ENCODE measurements at places on chromosomes 12 and 14.

DNA sequence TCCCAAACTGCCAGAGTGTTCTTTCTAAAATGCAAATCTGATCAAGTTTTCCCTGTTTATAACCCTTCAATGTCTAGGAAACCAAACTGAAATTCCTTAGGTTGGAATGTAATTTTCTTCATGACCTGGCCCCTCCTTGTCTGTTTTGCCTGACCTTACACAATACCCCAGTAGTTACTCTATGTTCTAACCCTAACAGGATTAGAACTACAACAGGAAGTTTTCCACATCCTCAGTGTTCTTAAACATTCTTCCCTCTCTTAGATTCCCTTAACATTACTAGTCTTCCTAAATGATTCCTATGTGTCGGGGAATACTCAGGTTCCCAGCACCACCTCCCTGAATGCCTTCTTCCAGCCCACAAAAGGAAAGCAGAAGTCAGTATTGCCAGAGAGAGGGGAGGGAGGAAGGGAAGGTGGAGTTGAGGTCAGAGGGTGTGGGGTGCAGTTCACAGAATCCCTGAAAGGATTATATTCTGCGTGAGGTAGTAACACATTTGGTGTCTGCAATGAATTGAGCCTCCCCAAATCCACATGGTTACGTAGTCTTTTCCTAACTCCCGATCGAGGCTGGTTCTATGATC lies 72.6 kb downstream of the BBS10 start:
- DNase-seq, result no peak

DNA sequence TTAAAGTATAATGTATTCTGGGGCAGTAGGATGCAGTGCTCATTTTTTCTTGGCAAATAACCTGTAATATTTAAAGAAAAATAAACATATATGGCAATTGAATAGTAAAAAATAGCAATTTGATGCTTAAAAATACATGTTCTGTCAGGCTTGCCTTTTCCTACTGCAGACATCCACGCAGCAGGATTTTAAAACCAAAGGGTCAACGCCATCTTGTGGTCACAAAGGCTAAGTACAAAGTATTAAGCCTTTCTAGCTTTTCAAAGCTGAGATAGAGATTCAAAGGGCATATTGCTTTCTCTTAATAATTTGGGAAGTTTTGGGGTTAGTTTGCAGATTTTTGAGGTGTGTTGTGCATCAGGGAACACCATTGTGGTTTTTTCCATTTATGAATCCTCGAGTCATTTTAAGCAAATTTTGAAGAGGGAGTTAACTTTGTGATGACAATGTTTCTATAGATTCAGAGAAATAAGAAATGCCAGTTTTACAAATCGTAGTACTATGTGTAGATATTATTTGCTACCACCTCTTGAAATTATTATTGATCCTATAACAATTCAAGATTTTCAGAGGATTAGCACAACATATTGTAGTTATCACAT lies 4.7 kb upstream of the CCER1 start:
- DNase-seq, result no peak

- DNase-seq, result no peak
These were observed 1.4 kb upstream of the RAB5B start for GRCh38 chr12:55972456-55972855.

DNA sequence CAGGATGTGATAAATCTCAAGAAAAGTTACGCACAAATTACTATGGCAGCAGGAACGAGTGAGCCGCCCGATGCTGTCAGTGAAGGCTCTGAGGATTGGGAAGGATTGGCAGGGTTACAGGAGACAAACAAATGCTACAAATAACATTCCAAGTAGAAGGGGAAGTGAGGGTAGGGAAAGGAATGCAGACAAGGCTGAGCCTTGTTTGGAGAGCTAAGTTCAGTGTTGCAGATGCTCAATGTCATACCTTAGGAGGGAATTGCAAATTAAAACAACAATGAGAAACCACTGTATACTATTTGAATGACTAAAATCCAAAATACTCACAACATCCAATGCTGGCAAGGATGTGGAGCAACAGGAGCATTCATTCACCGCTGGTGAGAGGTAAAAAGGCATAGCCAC lies 1.3 kb downstream of the CLEC9A start:
- DNase-seq, result no peak

DNA sequence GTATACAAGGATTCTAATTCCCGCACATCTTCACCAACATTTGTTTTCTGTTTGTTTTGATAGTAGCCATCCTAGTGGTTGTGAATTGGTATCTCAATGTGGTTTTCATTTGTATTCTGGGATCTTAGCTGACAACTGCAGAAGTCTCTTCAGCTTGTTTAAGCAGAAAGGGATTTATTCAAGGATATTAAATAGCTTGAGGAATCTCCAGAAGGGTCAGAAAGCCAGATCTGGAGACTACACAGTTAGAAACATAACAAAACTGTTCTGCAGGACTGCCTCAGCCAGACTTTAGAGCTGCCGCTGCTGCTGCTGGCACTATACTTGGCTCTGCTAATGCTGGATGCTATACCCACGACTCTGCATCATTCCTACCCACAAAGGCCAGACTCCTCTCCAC lies 13.4 kb upstream of the CDKL1 start:
- no peak for DNase-seq

- DNase-seq, result no peak
These were observed 25.0 kb upstream of the NR1H4 start for GRCh38 chr12:100448656-100449055.

GRCh38 chr12:101166866-101167265 lies 43.2 kb downstream of the SLC5A8 start:
- no peak for DNase-seq

DNA sequence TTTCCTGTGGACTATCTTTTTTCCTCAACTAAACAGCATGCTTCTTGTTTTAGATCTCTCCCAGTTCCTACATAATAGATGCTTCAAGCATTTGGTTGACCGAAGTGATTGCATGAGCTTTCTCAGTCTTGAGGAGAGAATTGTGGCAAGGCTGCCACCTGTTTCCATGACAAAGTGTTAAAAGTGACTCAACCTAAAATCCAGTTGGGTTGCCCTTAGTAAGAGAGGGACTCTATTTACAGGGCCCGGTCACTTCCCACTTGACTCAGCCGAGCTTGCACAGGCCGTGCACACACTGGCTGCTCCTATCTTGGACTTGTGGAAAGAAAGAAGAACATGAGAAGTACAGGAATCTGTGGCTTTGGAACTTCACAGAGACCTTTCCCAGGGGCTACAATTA lies 2.1 kb upstream of the B4GALNT3 start:
- no peak for DNase-seq

DNA sequence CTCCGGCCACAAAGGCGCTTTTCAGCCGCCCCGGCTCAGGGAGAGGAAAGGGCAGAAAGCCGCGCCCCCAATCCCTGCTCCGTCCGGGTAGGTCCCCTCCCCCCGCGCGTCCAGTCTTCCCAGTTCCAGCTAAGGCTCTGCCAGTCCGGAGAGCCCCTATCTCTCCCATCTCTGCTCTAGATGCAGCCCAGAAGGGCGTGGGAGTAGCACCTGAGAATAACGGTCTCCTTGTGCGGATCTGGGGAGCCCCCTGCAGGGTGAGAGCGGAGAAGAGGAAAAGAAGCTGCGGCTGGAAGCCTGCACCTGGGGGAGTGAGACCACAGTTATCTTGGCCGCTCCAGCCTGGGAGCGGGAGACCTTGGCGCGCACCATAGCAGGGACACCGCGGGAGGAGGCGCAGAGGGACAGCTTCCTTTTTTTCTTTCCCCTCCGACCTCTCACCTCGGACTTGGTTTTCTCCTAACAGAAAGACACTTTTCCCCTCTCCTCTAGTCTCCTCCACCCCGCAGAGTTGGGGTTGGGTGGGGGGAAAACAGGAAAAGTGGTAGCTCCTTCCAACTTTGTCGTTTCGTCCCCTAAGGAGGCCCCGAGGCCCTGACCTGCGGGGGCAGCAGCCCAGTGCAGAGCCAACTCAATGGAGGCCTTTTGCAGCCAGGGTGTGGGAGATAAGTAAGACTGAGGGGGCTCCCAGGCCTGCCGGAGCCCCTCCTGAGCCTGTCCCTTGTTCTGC lies 2.4 kb downstream of the DHH start:
- peak; percentile 65 for DNase-seq

DNA sequence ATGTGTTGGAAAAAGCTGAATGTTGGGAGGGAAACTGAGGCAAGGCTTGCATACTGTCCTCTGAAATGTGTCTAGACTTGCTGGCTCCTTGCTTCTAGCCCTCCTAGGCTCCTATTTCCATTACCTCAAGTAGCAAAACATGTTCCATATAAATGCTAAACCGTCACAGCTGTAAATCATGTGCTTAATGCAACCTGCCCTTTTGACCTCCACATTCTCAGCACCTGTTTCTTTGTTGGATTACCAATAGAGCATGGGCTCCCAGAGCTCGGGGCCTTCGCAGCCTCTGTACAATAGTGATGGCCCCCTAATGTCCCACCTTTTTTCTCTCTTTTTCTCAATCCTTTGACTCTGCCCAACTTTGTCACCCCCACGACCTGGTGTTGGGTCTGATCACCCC lies 23.3 kb downstream of the RERGL start:
- DNase-seq, result no peak

DNA sequence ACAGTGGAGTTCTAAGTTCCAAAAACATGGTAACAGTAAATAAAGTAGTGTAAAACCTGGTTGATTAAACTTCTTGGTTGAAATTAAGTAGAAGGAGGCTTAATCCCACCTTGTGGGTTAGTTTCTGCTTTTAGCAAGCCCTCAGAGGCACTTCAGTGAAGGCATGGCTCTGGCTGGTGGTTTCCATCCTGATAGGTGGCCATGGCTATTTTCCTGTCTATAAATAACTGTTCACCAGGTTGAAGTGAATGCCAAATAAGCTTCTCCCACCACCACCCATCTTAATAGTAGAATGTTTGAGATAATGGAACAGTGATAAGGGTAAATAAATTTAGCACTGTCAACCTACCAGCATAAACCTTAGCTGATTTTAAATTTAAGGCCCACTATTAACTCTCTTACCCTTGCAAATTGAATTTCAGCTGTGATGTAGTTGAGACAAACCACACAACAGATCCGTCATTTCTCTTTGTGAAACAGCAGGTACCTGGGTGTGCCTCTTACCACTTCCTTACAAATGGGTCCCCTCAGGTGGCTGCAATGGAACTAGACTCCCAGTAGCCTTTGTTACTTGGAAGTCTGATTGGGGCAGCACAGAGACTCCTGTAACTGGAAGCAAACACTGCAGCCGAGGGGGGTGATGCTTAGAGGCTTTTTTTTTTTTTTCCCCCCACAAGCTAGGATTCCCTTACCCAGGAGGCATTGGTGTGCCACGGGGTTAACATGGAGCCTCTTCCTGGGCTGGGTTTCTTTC lies 41.4 kb downstream of the DAAM1 start:
- DNase-seq, result no peak

DNA sequence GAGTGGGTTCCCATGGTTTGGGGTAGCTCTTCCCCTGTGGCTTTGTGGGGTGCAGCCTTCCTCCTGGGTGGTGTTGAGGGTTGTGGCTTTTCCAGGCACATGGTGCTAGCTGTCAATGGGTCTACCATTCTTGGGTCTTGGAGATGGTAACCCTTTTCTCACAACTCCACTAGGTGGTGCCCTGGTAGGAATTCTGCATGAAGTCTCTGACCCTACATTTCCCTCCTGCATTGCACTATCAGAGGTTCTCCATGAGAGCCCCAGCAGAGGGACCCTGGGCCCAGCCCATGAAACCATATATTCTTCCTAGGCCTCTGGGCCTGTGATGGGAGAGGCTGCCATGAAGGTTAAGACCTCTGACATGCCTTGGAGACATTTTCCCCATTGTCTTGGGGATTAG lies 1093.3 kb downstream of the SLC16A7 start:
- DNase-seq, result no peak

DNA sequence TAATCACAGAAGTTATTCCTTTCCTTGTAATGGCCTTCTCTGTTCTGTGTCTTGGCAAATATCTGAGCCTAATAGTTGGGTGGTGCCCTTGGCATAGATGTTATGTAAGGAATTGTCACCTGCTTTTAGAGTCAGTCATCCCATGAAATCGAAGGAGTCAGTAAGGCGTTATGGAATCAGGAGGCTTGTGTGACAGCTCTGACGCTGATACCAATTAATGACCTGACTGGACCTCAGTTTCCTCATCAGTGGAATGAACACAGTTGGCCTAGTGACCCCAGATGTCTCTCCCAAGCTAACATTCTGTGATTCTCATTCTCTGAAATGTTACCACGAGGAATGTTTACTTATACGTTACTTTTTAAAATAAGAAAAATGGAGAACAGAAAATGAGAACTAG lies 32.1 kb downstream of the TXNRD1 start:
- no peak for DNase-seq

- DNase-seq, result peak; percentile 38
These were observed 17.2 kb downstream of the REM2 start for GRCh38 chr14:22900081-22900799.

DNA sequence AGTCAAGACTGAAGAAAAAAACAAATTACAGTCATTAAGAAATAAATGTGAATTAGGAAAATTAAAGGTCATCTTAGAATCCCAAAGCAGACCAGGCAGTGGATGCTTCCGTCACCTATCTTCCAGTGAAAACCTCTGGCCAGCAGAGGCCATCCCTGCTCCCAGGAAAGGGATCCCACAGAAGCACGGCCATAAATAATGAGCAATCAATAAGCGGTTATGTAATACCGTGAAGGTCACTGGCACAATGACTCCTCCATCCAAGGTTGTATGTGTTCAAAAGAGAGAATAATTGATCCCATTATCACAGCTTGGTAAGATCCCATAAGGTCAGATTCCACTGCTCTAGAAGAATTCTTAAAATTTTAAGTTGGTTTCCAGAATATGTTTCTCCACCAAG lies 85.7 kb downstream of the PPP2R5E start:
- no peak for DNase-seq

DNA sequence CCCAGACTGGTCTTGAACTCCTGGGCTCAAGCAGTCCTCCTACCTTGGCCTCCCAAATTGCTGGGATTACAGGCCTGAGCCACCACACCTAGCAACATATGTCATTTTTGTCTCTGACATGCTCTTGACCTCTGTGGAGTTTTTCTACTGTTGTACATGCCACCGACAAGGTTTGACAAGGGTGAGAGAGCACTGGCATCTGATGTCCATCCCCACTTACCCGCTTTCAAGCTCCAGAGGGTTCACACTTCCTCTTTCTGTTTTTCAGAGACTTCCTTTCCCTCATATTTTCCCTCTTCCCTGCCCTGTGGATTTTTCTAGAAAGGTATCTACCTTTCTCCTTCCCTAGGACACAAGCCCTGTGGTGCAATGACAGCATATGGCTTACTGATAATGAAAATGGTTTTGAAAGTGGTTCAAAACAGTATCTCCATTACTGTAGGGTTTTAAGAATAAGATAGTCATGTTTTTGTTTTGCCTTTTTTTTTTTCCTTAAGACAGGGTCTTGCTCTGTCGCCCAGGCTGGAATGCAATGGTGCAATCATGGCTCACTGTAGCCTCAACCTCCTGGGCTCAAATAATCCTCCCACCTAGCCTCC lies 27.7 kb upstream of the PLEKHG3 start:
- DNase-seq, result no peak

All from stimulated activated CD4-positive, alpha-beta T cell treated with anti-CD3 and anti-CD28 coated beads, TNF-alpha, amount 100 ng/mL, for 24 hours (primary cell).